Stimulated activated CD4-positive, alpha-beta T cell treated with anti-CD3 and anti-CD28 coated beads, Interleukin-1b, Interleukin-23, amount 100 ng/mL, for 48 hours (primary cell): ENCODE measurements at places on chromosomes 3 and 15.
A peak's percentile ranks its signal among the peaks of the same experiment; 100 is the strongest.

GRCh38 chr3:119717520-119717919 is 14.7 kb downstream of the CFAP91 start:
- DNase-seq: no peak

GRCh38 chr3:44359146-44359751 is 20.7 kb downstream of the TCAIM start:
- DNase-seq: no peak

GRCh38 chr3:55816794-55817576 is 329.9 kb upstream of the WNT5A start:
- no peak for DNase-seq

DNA sequence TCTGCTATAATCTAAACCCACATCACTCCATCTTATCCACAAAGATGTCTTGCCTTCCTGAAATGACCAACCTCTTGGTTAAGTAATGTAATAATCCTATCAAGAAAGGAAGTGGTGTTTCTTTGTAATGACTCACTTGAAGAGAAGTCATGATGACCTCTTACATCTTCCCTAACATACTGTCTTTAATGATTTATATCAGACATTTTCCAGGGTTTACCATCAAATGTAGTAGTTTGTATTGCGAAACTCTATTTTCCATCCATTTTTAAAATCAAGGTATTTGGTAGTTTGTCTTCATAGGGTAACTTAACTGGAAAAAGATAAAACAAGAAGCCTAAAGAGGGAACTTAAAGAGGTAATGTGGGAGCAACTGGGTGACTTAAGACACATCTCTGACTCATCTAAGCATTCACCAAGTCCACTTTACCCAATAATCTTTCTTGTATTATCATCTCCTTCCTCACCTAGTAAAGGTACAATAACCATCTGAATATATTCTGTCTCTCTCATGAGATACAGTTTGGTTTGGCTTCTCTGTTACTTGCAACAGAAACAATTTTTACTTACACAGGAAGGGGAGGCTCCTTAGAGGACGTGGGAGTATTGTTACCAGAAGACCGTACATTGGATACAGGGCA is 5.7 kb upstream of the MAPK6 start:
- no peak for DNase-seq

DNA sequence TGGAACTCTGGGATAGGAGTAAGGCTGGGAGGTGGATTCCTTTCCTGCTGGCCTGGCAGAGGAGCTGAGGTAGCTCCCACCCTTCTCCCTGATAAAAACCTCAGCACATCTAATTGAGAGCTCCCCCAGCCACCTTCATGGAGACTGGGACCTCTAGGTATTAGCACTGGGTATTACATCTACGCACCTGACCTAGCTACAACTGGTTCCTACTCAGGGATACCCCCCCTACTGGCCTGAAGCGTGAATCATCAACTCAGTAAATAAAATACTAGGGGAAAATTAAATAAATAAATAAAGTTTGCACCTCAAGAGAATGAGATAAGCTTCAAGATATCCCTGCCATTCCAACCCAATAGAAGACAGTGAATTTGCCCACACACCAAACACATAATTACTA is 140.4 kb downstream of the NEK10 start:
- no peak for DNase-seq

DNA sequence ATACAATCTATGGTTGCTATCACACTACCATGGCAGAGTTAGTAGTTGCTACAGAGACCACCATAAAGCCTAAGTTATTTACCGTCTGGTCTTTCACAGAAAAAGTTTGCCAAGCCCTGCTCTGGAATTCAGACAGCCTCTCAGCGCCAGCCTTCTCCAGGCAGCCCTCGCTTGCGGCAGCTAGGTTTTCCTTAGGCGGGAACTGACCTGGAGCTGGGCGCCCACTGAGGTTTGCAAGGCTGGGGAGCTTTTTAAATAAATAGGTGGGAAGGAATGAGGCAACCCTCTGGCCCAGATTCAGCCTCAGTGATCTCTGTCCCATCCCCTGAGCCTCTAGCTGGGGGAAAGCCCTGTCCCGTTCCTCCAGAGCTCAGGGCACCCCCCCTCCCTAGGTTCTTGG is 1.2 kb downstream of the CTSH start:
- DNase-seq: no peak

GRCh38 chr3:10090179-10090578 is 17.9 kb downstream of the FANCD2OS start:
- DNase-seq: no peak

DNA sequence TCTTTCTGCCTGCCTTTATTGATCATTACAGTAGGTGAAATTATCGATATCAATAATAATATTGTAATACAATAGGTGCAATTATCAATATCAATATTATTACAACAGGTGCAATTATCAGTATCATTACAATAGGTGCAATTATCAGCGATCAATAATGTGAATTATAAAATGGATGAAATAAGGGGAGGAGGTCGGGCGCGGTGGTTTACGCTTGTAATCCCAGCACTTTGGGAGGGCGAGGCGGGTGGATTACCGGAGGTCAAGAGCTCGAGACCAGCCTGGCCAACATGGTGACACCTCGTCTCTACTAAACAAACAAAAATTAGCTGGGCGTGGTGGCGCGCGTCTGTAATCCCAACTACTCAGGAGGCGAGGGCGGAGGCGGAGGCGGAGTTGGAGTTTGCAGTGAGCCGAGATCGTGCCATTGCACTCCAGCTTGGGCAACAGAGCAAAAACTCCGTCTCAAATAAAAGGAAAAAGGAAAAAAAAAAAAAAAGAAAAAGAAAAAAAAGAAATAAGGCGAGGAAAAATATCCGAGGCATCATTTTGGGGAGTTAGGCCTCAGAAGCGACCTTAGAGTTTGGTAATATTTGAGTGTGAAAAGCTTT is 611 bp upstream of the BNIP2 start:
- peak; percentile 61 for DNase-seq

DNA sequence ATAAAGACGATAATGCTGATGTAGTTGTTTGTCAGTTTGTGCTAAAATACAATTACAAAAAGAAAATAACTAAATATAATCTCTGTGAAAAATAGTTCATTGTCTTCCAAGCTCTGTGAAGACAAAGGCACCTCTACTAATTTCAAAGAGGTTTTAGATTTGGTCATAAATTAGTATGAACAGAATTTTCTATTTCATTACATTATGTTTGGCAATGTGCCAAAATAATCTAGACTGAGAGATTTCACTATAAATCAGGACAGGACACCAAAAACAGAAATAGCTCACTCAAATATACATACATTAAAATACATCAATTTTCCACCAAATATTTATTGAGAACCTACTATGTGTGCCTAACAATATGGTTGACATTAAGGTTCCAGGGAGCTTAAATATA is 264.9 kb upstream of the CCDC54 start:
- DNase-seq: no peak

- DNase-seq: no peak
These were observed 602.2 kb downstream of the FOXP1 start for GRCh38 chr3:70981231-70981880.

- DNase-seq: no peak
These were observed 148.6 kb upstream of the STT3B start for GRCh38 chr3:31384117-31384516.

DNA sequence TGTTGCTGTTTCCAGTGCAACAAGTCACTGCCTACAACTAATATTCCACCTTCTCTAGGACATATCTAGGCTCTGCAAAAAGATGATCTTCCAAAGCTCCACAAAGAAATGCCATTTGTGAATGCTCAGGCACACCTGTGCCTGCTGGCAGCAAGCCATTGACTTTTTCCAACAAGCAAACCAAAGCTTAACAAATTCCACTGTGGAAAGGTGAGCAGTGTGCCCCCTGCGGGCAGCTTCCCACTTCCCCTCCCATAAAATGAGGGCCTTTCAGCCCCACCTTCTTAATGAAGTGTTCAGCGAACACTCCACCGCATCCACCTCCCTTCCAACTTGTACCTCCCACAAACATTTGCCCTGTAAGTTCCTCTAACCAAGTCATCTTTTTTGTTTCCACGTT is 157.5 kb upstream of the SLC24A5 start:
- no peak for DNase-seq

DNA sequence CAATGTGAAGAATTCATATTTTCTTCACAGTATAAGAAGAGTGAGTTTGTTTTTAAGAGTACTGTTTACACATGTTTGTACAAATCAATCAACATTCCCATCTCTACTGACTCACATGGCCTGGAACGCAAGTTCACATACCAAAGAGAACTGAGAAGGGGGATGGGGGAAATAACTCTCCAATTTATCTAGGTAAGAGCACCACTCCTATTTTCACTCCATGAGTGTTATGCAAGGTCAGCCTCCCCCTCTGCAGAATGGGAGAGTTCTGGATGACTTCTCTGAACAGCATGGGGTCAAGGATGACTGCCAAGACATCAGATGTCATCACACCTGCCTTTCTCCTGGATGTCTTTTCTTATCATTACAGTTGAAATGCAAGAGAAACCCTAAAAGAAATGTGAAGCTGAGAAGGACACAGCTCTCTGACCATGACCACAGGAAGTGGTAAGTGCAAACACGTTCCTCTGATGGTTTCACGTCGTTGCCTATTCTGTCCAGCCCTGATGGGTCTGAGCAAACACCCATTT is 95.2 kb downstream of the SEMA6D start:
- no peak for DNase-seq

DNA sequence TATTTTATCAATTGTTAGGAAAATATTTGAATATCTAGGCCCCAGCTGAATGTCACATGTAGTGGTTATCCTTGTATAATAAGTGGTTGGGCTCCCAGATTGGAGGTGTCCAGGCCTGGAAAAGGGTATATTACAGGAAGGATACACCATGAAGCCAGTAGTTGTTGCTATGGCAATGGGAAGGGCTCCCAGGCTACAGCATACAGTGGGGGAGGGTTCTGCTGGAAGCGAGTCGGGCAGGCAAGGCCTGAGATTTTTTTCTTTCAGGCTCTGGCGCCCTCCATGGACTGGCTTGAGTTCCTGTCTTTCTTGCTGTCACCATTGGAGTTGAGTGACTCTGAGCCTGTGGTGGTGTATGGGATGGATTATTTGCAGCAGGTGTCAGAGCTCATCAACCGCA is 8.9 kb downstream of the ECE2 start:
- DNase-seq: peak; percentile 24

DNA sequence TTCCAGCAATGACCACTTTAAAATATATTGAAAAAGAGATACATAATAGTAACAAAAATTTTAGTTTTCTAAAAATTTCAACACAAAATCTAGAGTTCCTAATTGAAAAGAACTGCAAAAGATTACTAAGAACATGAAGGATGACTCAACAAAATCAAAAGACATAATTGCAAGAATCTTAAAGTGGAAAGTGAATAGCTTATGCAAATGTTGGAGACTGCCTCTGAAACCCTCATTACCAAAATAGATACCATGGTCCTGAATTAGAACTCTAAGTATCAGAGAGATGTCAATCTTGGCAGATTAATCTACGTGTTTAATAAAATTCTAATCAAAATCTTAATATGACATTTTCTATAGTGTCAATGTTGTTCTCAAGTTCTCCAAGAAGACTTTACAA is 60.7 kb upstream of the SGO1 start:
- no peak for DNase-seq

DNA sequence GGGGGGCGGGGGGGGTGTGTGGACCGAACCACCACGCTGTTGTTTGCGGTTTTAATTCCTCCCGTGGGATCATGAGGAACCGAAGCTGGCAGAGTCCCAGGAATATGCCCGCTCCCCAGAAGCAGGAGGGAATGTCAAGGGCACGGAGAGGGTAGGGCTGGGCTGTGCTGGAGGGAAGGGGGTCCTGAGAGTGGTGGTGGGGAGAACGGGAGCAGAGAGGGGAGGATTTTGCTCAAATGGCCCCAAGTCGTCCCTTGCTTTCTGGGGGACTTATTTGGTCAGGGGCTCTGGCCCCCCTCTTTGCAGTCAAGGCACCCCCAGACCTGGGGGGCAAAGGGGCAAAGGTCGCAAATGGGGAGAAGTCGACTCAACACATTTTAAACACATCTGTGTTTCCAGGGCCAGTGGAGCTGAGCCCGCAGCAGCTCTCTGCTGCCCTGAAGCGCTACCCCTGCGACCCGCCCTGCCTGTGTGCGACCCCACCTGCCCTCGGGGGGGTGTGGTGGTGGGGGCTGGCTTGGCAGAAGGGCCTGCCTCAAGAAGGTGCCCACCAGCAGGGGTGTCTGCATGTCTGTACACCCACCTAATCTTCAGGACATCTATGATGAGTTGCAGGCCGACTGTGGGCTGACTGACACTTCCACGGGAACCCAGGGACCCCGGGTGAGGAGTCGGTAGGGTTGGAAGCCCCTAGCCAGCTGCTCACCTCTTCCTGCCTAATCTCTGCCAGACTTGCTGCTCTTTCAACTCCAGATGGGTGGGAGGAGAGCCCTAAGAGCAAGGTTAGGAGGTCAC is 602 bp upstream of the ATP2B2 start:
- DNase-seq: no peak

GRCh38 chr3:195609229-195609628 is 25.5 kb upstream of the APOD start:
- no peak for DNase-seq

DNA sequence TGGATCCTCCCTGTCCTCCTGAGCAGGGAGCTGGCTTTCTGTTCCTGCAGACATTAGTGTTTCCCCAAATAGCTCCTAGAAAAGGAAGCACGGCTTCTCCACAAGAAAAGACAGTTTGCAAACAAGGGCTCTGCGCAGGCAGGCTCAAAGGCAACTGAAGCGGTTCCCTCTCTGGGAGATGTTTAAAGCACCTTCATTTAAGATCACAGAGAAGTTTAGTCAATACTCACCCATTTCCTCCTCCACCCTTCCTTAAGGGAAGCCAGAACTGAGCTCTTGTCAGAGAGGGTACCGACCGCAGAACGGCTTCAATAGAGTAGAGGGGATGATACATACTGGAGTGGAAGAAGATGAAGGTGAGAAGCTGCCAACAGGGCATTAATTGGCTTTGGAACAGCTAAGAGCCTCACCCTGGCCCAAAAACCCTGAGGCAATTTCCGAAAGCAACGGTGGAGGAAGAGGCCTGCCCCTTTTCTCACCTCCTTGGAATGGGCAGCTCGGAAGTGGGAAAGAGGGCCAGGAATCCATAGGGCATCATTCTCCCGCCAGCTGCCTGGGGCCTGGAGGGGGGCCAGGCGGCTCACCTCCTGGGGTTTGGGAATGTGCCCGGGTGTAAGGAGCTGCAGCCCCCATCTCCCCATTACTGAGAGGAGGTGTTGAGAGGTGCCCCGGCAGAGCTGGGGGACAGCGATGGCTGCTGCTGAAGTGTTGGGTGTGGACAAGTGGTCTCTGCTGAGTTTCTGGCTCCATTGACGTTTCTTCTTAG is 4.8 kb upstream of the EPHB3 start:
- no peak for DNase-seq

- no peak for DNase-seq
These were observed 45.5 kb downstream of the SSUH2 start for GRCh38 chr3:8599146-8599545.

GRCh38 chr15:57421551-57421950 is 45.2 kb downstream of the CGNL1 start:
- DNase-seq: no peak

- no peak for DNase-seq
These were observed 30.9 kb downstream of the MAP6D1 start for GRCh38 chr3:183794452-183794851.

DNA sequence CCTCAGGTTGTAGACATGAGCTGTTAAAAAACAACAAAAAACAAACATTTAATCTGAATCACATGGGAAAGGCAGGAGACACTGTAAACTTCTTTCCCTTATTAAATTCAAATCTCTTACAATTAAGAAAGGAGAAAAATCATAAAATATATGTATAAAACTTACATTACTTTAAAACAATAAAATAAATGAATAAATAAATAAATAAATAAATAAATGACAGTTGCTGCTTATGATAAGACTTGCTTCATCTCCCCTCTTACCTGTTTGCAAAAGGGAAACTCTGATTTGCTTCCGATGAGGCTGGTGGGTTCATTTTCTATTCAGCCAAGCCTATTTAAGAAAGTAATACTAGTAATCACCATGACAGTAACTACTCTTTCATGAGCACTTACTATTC is 353.4 kb upstream of the TBL1XR1 start:
- no peak for DNase-seq
